Lower leg skin (tissue), 4 donors: ENCODE measurements at places on chromosomes 1 and 21. TPM values are rescaled to one million over a fixed set of nuclear protein-coding genes. Genes with fewer than 3 reads are reported as not detected.
A peak's percentile ranks its signal among the peaks of the same experiment; 100 is the strongest.

DNA sequence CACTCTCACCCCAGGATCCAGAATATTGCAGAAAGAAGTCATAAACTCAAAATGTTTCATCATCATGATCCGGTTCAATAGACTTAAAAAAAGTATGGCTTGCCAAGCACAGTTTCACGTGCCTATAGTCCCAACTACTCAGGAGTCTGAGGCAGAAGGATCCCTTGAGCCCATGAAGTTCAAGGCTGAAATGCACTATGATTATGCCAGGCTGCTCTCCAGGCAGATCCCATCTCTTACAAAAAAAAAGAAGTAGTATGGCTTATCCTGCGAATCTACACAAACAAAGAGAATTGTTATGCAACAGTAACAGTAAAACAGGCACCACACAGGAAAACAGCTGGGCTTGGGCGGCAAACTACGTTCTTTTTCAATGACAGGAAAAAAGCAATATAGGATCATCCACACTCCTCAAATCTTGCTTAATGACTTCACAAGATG lies 76.2 kb downstream of the EIF4G3 start:
- DNase-seq, result no peak

- no peak for DNase-seq
These were observed 234.6 kb downstream of the USP25 start for GRCh38 chr21:15964236-15964855.

- peak; percentile 75 for DNase-seq
These were observed 61.7 kb downstream of the GALNT2 start for GRCh38 chr1:230128569-230129285.

DNA sequence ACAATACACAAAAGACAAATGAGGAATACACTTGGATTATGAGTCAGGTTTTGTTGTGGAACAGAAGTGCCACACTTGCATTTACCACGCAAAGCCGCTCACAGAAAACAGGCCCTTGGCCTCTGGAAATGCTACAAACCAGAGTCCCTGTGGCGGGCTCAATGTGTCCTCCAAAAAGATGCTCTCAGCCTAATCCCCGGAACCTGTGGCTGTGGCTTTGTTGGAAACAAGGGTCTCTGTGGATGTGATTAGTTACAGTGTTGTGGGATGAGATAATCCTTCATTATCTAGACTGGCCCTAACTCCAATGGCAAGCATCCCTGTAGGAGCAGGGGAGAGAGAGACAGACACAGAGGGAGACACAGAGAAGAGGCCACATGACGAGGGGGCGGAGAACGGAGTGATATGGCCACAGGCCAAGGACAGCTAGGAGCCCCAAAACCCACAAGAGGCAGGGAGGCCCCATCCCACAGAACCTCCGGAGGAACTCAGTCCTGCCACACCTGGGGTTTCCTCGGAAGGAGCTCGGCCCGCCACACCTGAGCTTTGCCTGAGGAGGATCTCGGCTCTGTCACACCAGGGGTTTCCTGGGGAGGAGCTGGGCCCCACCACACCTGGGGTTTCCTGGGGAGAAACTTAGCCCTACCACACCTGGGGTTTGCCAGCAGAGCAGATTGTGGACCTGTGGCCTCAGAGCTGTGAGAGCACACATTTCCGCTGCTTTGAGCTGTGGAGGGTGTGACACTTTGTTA lies 55.4 kb downstream of the NPHP4 start:
- no peak for DNase-seq

DNA sequence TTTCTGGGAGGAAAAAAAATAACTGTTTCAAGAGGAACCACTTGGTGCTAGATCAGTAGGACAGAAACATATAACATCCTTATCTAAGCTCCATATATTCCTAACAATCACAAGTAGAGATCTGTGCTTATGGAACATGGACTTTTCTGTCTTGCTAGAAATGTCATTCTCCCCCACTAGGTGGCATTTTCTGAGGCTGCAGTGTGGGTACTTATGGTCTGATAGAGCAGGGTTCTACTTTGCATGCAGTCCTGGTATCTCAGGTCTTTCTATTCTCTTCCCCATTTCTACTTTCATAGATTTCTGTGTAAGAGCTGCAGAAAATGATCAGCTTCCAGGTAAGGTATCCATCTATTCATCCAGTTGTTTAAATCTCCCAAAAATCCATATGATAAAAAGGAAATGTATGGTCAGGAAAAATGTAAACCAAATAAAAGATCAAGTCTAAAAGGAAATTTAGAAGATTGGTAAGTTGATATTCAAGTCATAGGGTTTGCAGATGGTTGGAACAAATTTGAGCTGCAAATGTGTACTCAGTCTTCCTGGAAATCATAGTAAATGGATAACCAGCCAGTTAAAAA lies 1.5 kb downstream of the ZNF684 start:
- DNase-seq, result no peak

GRCh38 chr21:36854391-36854790 lies 112.1 kb downstream of the HLCS start:
- no peak for DNase-seq

DNA sequence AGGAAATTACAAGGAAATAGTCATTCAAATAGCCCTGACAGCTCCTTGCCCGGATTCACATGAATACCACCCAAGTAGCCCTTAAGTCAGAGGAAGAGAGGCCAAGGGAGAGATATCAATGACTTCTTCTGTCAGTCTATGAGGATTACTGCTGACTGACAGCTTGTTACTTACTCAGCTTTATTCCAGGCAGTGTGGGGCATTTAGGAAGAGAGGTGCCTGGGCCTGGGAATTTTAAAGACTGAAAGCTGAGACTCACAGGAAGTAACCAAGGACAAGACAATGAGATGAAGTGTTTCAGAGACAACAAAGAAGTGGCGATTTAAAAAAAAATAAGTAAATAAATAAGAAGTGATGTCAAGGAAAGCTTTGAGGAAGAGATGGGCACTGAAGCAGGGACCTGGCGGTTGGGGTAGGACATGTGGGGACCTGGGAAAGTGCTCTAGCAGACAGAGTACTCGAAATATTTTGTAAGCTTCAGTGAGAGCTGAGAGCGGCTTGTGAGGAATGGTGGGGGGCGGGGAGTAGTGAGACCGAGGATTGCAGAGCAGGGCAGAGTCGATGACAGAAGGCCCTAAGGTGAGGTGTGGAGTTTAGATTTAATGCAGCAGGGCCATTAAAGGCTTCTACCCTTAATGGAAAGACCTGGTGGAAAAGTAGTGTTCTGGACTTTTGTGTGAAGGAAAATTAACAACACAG lies 58.9 kb downstream of the ST3GAL3 start:
- no peak for DNase-seq

GRCh38 chr1:239761509-239761908 lies 330.2 kb upstream of the FMN2 start:
- no peak for DNase-seq

DNA sequence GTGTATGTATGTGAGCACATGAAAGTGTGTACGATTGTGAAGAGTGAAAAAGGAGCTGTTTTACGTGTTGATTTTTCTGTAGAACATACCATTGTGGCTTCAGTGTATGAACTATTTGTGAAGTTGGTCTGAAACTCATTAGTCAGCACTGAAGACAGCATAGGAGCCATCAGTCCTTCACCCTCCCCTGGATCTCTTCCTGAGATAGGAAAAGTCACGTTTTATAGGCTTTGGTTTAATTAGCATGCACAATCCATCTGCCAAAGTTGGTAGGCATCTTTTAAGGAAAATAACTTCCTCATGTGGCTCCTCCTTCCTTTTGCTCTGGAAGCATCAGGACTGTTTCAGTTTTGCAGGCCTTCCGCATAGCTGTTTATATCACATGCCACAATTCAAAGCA lies 1.4 kb upstream of the RABIF start:
- no peak for DNase-seq

GRCh38 chr21:42799516-42799915 lies 79.8 kb downstream of the WDR4 start:
- no peak for DNase-seq

DNA sequence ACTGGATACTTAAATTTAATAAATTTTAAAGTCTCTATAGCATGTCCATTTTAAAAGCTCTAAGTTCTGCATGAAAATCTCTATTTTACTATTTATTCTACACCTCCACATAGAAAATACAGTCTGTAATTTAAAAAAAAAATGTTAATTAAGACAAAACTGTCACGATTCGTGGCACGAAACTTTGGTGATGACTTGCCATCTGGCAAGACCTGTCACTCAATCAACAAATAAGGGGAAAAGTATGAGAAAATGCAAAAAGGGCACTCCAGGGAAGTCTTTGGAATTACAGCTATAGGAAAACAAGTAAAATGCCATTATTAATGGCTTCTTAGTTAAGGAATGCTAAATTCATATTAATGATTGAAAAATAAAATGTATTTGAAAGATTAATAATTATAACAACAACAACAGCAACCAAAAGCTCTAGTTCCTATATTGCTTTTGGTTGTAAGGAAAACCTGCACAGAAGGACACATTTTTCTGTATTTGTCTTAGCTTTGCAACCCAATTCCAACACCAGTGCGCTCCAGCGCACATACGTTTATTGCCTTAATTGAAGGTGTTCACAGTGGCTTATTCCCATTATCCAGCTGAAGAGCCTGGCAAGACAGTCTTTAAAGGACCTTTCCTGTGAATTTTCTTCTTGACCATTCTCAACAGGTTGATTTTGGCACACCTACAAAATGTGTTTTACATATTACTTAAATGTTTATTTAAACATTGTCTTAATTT lies 107.8 kb downstream of the PLPPR5 start:
- DNase-seq, result no peak

GRCh38 chr1:85867189-85867588 lies 159.0 kb upstream of the ZNHIT6 start:
- DNase-seq, result no peak

DNA sequence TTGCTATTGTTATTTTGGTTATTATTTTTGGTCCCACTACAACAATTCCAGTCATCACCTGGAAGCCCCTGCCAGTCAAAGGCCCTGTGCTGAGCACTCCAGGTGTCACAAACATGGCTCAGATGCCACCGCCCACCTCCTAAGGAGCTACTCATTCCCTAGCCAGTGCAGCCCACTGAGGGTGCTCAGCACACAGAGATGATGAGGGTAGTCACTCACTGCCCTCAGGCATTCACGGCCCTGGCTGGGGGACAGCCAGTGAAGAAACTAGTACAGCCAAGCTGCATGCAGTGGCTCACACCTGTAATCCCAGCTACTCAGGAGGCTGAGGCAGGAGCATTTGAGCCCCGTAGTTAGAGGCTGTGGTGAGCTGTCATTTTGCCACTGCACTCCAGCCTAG lies 42.3 kb downstream of the NIPAL3 start:
- no peak for DNase-seq

- no peak for DNase-seq
These were observed 46.0 kb downstream of the HSPG2 start for GRCh38 chr1:21891081-21891480.

GRCh38 chr21:15743593-15743992 lies 13.8 kb downstream of the USP25 start:
- no peak for DNase-seq

- DNase-seq, result no peak
These were observed 39.8 kb downstream of the SNAP47 start for GRCh38 chr1:227774821-227775661.

- DNase-seq, result peak; percentile 88
These were observed 39.9 kb downstream of the AKNAD1 start for GRCh38 chr1:108817016-108817415.

DNA sequence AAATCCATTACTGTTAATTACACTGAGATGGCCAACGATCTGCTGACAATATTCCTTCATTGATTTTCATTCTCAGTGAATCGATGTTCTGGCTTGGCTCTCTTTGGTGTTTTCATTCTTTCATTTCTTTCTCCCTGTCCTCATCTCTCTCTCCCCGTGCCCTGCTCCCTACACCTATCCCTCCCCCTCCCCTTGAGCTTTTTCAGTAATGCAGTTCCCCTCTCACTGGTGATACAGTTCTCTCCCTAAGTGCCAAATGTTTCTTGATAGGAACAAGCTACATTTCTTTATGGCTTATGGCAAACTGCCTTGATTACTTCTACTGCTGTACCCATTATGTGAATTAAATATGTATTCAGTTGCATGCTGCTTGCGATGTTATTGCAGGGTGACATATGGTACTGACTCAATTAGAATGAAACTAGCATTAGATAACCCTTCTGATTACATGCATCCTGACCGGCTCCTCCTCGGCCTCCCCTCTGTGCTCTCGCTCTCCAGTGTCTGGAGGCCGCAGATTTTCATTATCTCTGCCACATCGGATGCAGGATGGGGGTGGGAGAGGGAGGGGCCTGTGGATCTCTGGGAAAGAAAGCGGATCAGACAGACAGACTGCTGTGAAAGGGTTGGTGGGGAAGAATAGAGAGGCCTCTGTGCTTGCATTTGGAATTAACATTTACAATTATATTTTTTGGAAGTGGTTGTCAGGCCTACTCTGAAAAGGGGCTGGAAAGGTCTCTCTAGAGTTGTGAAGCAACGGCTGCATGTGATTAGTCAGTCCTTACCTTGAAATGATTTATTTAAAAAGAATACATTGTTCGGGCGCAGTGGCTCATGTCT lies 130.9 kb downstream of the PBX1 start:
- no peak for DNase-seq

DNA sequence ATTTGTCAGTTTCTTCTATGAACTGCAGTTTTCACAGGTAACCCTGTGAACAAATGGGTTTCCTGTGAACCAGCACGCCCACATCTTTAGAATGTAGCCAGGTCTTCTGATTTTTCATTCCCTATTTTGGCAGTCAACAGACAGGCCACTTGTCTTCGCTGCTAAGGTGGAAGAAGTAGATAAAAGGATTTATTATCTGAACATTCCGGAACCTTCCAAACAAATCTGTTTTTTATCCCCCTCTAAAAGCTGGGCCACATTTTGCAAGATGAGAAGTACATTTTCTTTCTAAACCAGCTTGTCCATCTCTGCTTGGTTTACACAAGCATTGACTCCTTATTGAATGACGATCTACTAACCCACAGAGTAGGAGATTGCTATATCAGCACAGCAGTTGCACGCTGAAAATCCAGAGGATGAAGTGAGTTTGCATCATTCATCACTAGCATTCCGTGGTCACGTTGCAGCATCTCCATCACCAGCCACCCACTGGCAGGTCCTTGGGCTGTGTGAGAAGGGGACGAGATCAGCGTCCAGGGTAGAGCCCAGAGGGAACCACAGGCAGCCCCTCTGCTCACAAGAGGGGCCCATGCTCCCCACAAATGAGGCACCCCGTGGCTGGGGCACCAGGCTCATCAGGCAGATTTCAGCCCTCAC lies 83.5 kb downstream of the TOMM20 start:
- no peak for DNase-seq

- DNase-seq, result no peak
These were observed 55.1 kb upstream of the LRRC8D start for GRCh38 chr1:89765774-89766173.

- peak; percentile 81 for DNase-seq
These were observed 11.5 kb upstream of the LYST start for GRCh38 chr1:235878082-235878811.

- no peak for DNase-seq
These were observed 24.0 kb downstream of the FAM151A start for GRCh38 chr1:54599211-54599823.

Gene TSPAN2
- total RNA-seq, result 0.53 TPM

Gene PRKAA2
- total RNA-seq, result 0.97 TPM

Gene SLC30A2
- 0.13 TPM for total RNA-seq

Gene EXOSC10
- 51.8 TPM for total RNA-seq

Gene IL12RB2
- total RNA-seq, result 2.7 TPM

Gene PDXK
- total RNA-seq, result 55.6 TPM

Gene PCSK9
- 1.0 TPM for total RNA-seq

Gene TMEM54
- total RNA-seq, result 226 TPM

Gene LENEP
- total RNA-seq, result not detected

Gene NLRP3
- total RNA-seq, result 0.29 TPM

Gene MYOG
- not detected for total RNA-seq

Gene SPRR2E
- 222 TPM for total RNA-seq

Gene ZBTB8A
- 2.8 TPM for total RNA-seq

Gene TPTE
- not detected for total RNA-seq

Gene WNT4
- total RNA-seq, result 18.8 TPM

Gene AMY2B
- total RNA-seq, result 16.9 TPM
